ENCODE measurements at places on chromosomes 12 and 14. TPM values are rescaled to one million over a fixed set of nuclear protein-coding genes. Genes with fewer than 3 reads are reported as not detected.

DNA sequence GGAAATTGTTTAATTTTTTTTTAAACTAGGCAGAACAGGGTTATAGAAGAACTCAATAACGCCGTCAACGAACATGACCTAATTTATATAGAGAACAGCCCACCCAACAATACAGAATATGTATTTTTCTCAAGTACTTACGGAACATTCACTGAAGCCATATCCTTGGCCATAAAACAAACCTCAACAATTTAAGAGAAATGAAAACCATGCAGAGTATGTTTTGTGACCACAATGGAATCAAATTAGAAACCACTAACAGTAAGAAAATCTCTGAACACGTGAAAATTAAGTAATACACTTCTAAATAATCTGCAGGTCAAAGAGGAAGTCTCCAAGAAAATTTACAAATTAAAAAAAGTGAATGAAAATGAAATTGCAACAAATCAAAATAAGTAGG, 9.4 kb downstream of the SART3 start:
- DNase-seq, result no peak

DNA sequence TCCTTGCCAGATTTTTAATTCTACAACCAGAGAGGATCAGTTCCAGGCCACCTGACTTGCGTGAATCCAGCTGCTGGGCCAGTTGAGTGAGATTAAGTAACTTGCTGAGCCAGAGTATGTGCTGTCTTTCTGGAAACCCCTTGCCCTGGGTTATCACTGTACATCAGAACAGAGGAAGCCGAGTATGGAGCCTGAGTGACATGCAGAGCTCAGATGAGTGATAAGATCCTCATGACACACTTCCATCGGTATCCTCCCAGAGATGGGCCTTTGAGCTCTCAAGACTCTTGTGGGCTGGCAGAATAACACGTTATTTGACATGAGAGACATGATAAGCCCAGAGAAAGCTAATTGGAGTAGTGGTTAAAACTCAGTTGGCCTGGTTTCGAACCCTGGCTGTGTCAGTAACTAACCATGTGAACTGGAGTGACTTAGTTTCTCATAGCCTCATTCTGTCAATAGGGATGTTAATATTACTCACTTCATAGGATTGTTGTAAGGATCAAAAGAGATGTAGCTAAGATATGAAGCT, 388.1 kb downstream of the ZFP36L1 start:
- no peak for DNase-seq

DNA sequence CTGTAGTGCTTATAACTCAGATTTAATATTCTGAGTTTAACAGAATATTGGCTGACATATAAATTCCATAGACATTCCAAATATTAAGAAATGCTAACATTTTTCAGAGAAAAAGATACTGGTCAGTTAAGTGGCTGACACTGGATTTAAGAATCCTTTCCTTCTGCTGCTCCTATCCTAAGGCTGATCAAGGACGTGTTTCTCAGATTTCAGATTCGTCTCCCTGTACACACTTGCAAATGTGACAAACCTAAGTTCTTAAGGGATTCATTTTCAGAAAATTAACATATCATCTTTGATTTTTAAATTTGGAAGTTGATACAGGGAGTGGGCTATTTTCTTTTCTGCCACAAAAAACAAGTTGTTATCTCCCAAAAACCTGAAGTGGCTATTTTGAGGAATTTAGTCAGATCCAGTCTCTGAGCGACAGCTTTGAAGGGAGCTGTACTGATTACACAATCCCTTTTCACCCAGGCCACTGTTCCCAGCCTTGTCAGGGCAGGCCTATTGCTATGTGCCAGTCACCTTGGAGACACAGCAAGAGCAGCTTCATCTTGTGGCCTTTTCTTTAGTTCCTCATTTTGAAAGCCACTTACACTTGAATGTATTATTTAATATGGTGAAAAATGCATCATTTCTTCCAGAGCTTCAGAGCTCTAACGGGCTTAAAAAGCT, 370.6 kb downstream of the KCNH5 start:
- DNase-seq, result no peak

GRCh38 chr14:90319173-90319572, 12.6 kb downstream of the NRDE2 start:
- DNase-seq, result peak; percentile 73

- no peak for DNase-seq
Observed at GRCh38 chr14:97219431-97220017, 422.3 kb downstream of the VRK1 start.

GRCh38 chr14:63524537-63525155, 18.5 kb downstream of the PPP2R5E start:
- DNase-seq, result no peak

DNA sequence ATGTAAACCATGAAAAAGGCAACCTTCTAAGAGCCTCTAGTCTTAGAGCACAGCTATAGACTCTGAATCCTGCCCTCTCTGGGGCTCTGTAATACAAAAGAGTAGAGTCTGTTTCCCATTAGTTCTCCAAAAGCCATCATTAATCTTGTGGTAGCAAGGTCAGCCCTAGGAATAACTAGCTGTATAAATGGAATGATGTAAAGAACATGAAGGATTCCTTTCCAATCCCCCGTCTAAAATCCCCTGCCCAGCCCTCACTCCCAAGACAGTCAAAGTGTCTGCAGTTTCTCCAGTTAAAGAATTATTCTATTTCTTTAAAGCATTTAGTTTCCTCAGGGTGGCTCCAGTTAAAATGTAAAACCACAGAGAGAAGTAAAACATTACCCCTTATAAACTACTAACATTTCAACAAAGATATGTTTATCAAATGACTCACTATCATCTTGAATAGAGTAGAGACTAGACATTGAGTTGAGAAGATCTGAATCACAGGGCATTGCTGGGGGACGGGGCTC, 104.2 kb downstream of the ST8SIA1 start:
- DNase-seq, result peak; percentile 86

DNA sequence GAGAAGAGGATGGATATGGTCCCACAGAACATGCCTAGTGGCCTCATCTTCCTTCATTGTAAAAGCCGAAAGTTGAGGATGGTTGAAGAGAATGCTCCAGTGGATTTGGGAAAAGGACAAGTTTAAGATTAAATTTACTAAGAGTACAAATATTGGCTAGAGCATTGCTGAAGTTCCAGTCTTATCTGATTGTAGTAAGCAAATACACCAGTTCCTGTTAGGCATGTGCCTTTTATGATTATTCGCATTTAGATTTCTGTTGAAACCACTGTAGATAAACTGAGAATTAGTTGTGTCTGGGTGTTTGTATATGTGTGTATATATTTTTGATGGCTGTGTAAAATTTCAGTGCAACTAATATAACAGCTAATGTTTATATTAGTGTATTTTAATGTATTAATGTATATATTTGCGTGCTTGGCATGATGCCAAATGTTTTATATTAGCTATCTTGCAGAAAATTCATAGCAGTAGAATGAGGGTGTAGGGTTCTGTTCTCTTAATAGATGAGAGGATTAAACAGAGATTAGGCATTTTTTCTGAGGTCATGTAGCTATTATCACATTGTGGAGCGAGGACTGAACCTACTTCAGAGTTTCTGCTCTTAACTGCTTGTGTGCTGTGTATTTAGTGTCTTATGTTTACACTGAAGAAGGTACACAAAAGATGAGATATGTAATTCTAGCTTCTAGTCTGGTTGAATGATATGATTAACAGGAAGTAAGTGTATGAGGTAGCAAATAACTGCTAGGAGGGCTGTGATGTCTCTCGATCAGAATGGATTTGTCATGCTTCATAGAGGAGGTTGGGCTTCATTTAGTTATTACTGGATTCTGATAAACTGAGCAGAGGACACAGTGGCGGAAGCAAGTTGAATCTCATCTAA, 21.1 kb downstream of the FKBP3 start:
- no peak for DNase-seq

DNA sequence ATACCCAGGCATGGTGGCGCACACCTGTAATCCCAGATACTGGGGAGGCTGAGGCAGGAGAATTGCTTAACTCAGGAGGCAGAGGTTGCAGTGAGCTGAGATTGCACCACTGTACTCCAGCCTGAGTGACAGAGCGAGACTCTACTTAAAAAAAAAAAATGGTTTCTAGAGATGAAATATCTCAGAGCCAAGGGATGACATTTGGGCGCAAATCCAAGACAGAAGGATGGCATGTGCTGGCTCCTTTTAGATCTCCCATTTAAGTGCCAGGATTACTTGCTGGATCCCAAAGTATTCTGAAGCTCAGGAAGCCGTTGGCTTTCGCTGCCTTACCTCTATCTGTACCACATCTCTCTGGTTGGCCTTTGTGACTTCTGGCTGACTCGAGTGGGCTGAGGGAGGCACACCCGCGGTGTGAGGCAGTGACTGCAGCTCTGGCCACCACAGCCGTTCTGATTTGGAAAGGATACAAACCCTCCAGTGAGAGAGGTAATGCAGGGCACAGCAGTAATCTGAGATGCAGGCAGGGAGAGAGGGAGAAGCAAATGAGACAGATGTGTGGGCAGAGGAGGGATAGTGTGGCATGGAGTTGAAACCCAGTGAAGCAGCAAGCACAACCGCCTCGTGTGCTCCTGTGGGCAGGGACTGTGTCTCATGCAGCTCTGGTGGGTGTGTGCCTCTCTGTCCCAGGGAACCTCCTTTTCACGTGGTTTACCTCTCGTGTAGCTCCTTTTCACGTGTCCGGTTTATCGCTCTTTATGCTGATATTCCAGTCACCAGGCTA, 4.9 kb downstream of the B4GALNT3 start:
- DNase-seq, result peak; percentile 85

- DNase-seq, result no peak
Observed at GRCh38 chr12:114186241-114187002, 219.5 kb downstream of the TBX5 start.

CATSPERB gene
- total RNA-seq, result not detected

SALL2 gene
- total RNA-seq, result 3.3 TPM

TSPAN11 gene
- 10.0 TPM for total RNA-seq

KRT6C gene
- total RNA-seq, result not detected

STX2 gene
- total RNA-seq, result 31.2 TPM

RASSF9 gene
- 5.8 TPM for total RNA-seq
